Vagina (tissue), 2 donors: ENCODE measurements at places on chromosomes 12 and 14.

- no peak for DNase-seq
Observed at GRCh38 chr14:54852215-54852614, 50.4 kb downstream of the GCH1 start.

DNA sequence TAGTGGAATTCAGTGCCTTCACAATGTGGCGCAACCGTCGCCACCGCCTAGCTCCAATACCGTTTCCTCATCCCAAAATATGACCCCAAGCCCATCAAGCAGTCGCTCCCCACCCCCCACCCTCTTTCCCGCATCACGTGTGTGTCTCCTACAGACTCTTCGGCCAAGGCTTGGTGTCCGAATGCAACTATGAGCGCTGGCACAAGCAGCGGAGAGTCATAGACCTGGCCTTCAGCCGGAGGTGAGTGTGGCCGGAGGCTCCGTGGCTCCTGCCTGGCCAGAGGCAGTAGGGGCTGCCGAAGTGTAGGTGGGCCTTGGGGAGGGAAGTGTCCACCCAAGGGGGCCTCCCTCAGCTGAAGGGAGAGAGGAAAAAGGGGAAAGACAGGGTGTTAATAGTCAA lies 15.8 kb downstream of the CYP46A1 start:
- DNase-seq = no peak

GRCh38 chr14:76710056-76711010 lies 50.9 kb upstream of the VASH1 start:
- DNase-seq = peak; percentile 62

DNA sequence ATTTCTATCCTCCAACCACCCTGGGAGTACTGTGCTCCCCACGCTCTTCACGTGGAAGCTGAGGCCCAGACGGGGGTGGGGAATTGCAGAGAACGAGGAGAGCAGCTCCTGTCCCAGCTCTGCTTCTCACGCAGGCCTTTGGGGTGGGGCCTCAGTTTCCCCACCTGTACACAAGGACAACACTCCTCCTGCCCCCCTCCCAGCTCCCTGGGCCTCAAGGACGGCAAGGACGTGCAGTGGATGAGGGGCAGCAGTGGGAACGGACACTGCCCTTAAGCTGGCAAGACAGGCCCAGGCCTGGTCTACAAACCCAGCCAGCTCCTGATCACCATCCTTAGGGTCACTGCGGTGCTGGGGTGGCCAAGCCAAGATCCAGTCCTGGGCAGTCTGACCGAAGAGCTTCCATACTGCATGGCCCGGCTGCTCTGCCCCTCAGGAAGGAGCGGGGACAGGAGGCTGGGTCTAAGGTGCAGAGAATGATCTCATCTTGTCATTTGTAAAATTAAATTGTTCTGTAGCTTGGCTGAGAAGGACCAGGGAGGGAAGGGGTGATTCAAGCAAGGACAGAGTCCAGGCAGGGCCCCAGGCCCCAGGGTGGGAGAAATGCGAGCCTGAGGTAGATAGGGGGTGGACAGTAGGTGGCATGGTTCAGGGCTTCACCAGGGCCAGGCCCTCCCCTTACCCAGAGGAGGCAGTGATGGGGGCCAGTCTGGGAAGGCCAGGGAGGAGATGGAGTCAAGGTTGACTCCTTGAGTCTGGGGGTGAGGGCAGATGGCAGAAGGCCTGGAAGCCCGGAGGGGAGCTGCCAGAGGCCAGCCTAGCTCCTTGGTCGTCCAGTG lies 1.3 kb upstream of the CLBA1 start:
- DNase-seq = no peak

- DNase-seq = no peak
Observed at GRCh38 chr12:96236221-96236822, 42.1 kb downstream of the ELK3 start.

GRCh38 chr12:13205809-13206559 lies 9.5 kb downstream of the EMP1 start:
- no peak for DNase-seq

- DNase-seq = no peak
Observed at GRCh38 chr12:8143261-8143660, 13.6 kb upstream of the ZNF705A start.

GRCh38 chr12:118346895-118347294 lies 25.8 kb downstream of the TAOK3 start:
- DNase-seq = no peak

- no peak for DNase-seq
Observed at GRCh38 chr14:92575061-92575747, 61.6 kb downstream of the RIN3 start.

- DNase-seq = no peak
Observed at GRCh38 chr14:62015243-62015642, 253.0 kb downstream of the SNAPC1 start.

GRCh38 chr14:72613975-72614319 lies 280.0 kb downstream of the DPF3 start:
- peak; percentile 37 for DNase-seq

DNA sequence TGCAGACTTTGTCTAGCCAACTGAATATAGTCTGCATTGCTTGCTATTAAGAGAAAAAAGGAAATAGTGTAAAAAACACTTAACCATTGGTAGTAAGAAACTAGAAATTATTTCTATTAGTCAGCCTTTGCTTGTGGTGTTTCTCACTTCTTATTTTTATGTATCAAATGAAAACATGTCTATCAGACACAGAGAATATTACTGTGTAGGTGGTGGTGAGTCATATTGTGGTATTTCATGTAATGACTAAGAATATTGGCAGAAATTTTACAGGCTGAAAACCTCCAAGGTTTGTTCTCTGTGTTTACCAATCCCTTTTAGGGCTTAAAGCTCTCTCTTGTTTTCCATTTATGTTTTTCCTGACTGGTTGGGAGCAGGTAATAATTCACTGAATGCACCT lies 87.2 kb downstream of the DAAM1 start:
- no peak for DNase-seq

- DNase-seq = no peak
Observed at GRCh38 chr14:67438969-67439368, 27.0 kb upstream of the PLEK2 start.

DNA sequence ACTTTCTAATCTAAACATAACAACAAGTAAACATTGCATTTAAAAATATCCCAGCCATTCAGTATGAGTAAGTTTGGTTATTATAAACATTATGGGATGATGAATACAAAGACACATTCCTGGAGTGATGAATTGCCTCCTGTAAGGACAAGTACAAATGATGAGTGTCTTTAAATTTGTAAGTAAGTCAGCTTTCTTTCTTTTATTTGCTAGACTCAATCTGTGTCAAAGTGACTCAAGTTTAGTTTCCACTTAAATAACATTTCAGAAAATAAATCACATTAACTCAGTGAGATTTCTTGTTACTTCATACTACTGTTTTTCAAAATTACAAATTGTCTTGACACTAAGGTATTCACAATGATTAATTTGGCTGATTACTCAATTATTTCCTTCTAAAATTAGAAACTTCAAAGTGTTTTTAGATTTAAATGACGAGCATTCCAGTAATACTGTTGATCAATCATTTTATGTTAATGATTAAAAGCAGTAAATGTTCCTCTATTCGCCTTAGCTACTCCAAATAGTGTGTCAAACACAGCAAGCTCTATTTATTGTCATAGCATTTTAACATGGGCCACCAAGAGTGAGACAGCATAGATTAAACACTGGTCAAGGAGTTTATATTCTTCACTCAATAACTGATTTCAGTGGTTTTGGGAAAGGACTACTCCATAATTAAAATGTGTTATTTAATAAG lies 658.0 kb upstream of the MDGA2 start:
- DNase-seq = no peak

- DNase-seq = no peak
Observed at GRCh38 chr14:25113394-25113793, 63.4 kb upstream of the STXBP6 start.

DNA sequence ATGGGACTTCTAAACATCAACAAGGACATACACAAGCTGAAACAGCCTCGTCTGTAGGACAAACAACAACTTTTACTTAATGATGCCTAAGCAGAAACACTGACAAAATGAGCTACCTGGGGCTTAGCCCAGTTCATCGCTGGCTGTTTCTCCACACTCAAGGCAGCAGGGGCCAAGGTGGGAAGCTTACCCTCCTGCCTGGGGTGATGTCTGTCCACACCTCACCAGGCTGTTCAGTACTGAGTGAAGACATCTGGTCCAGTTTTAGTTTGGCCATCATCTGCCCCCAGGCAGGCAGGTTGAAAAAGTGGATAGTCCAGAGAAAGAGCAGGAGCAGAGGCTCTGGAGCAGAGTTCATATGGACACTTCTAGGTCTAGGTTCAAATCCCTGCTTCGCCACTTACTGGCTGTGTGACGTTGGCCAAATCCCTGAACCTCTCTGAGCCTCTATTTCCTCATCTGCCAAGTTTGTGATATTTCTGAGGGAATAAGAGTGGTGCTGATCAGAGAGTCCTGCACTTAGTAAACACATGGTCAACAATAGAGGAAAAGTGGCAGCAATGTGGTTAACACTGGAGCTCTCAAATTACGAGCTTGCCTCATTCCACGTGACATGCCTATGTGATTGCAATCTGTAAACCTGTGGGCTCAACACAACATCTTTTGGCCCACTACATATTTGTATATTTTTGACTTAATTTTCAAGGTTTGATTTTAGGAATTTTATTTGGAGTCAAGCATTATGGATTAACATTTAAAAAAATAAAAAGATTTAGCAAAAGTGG lies 720.1 kb upstream of the TMEM132C start:
- no peak for DNase-seq

GRCh38 chr14:91135039-91135438 lies 21.2 kb downstream of the DGLUCY start:
- DNase-seq = no peak

DNA sequence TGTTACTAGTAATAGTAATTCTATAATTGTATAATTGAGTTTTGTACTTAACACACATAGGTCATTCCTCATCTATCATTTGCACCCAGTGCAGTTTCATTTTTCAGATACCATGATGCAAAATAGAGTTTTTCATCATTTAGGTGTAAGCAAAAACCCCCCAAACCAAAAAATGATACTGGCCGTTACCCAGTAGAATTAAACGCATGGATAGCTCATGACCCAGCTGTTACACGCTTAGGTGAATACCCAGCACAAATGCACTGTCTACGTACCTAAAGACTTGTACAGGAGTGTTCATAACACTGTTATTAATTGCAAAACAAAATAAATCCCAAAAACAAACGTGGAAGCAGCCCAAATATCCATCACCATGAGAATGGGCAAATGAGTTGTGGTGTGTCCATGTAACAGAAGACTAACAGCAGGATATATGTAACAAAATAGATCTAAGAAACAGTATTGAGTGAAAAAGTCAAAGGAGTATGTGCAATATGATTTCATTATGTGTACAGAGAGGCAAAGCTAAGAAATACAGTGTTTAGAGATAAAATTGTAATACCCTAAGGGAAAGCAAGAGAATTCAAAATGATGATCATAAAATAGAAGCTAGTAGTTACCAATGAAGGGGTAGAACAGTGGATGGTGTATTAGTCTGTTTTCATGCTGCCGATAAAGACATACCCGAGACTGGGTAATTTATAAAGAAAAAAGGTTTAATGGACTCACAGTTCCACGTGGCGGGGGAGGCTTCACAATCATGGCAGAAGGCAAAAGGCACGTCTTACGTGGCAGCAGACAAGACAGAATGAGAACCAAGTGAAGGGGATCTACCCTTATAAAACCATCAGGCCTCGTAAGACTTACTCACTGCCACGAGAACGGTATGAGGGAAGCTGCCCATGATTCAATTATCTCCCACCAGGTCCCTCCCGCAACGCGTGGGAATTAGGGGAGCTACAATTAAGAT lies 49.8 kb downstream of the EID3 start:
- DNase-seq = no peak

- DNase-seq = no peak
Observed at GRCh38 chr14:78254911-78255461, 84.8 kb downstream of the NRXN3 start.

GRCh38 chr14:64649383-64649998 lies 54.7 kb upstream of the PLEKHG3 start:
- DNase-seq = no peak

GRCh38 chr14:90728951-90729350 lies 87.3 kb downstream of the TTC7B start:
- DNase-seq = no peak

DNA sequence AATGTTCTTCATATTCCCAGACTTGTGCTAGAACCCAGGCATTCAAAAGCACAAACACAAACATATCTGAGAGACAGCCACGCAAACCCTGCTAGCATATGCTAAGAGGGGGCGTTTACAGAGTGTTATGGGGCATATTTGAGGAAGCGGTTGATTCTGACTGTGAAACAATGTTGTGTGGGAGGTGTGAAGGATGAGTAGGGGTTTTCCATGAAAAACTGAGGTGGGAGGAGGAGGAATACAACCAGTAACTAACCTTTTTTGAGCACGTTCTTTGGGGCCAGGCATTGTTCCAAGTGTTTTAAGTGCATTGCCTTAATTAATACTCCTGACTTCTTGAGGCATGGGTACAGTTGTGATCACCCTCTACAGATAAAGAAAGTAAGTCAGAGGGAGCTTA lies 499.5 kb downstream of the AACS start:
- DNase-seq = no peak

GRCh38 chr12:24083838-24084237 lies 134.4 kb upstream of the SOX5 start:
- DNase-seq = no peak

GRCh38 chr14:92600318-92601053 lies 86.9 kb downstream of the RIN3 start:
- no peak for DNase-seq

- no peak for DNase-seq
Observed at GRCh38 chr12:16880864-16881285, 274.9 kb upstream of the LMO3 start.

DNA sequence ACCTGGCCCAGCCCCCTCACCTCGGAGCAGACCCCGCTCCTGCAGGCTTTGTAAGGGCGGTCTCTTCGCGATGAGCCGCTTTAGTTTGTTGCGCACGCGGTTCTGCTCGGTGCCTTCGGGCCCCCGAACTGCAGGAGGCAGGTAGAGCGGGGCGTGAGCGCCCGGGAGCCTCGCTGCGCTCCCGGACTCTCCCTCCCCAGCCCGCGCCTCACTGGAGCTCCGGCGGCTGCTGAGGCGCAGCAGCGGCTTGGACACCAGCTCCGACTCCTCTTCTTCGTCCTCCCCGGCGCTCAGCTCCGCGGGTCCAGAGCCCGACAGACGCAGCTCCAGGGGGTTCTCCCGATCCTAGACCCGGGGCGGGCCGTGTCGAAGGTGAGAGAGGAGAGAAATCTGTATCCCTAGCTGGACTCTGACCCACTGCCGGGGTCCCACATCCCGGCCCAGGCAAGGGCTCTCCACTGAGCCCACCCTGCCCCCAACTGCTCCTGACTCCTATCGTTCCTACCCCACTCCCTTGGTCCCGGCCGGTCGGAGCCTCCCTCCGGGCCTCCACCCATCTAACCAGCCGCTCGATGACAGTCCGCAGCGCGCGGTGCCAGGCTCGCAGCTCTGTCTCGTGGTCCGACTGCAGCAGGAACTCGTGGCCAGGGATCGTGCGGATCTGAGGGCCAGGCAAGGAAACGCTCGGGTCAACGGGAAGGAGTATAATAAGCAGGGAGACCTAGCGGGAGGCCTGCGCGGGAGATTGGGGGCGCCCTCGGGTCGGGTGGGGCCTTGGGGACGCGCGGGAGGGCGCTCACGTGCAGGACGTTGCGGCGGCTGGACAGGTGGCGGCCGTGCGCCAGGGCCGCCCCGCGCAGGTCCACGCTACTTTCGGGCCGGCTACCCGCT lies 4.2 kb downstream of the ARHGAP9 start:
- no peak for DNase-seq

GRCh38 chr14:53824061-53824460 lies 132.6 kb downstream of the BMP4 start:
- no peak for DNase-seq

GRCh38 chr12:31658471-31659086 lies 909 bp upstream of the ETFBKMT start:
- DNase-seq = no peak
